ENCODE measurements at places on chromosomes 1 and 21.

DNA sequence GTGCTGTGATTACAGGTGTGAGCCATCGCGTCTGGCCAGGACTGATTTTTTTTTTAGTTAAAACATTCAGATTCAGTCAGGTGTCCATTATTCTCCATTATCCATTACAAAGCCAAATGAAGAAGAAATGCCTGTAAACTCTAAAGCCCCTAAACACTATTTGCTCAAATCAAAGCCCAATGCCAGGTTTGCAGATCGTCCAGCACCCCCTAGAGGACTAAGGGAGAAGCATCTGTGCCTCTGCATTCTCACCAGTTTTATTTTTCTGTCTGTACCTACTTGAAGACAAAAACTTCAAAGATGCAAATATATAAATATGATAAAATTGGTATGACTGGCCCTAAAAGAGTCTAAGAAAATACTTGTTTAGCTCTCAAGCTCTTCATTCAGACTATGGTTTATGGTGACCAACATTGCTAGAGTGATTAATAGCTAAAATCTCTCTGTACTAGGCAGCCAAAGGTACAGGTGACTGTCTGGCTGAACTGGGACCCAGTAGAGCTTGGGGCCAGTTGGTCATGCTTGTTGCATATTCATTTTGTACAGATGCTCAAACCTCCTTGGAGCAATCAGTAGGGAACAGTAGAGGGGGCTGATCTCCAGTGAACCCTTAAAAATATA lies 138.4 kb downstream of the SYT2 start:
- DNase-seq, result peak; percentile 66

- DNase-seq, result no peak
Observed at GRCh38 chr1:2378956-2379732, 12.2 kb downstream of the MORN1 start.

DNA sequence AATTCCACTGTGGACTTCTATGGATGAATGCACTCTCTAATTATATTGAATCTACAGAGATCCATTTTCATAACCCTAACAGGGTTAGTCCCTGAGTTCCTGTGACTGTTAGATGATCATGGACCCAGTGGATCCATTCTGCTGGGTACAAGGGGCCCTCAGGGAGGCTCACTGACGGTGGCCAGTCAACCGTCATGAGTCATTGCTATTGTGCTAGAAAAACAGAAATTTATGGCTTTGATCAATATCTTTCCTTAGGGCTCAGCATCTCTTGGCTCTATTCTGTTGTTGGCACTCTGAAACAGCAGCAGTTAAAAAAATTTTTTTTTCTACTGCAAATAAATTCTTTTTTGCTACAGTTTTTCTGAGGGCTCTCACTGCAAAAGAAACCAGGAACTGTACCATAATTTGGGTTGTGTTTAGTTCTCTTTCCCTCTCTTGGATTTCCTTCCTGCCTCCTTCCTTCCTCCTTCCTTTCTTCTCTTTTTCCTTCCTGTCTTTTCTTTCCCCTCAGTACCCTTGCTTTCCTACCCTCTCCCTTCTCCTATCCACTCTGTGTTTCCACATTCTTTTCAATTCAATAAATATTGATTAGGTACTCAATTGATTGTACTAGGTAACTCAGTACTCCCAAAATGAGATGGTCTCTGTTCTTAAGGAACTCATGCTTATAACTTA lies 49.5 kb downstream of the UTP25 start:
- no peak for DNase-seq

DNA sequence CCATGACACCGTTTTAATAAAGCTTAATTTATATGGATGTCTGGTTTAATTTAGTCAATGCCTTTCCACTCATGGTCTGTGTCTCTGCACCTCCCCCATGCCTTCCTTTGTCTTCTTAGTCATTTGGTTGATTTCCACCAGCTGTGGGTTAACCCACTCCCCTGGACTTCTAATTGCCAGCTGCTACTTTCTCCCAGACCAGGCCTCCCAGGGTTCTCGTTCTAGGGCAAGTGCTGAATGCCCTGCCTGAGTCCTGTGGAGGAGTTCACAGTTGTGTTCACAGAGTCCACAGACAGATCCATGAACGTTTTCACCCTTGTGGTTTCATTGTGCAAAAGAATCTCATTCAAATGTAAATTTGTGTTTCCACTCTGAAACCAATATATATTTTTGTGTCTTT lies 243.4 kb downstream of the NUF2 start:
- no peak for DNase-seq

- peak; percentile 68 for DNase-seq
Observed at GRCh38 chr21:39071623-39072214, 111.5 kb downstream of the PSMG1 start.

DNA sequence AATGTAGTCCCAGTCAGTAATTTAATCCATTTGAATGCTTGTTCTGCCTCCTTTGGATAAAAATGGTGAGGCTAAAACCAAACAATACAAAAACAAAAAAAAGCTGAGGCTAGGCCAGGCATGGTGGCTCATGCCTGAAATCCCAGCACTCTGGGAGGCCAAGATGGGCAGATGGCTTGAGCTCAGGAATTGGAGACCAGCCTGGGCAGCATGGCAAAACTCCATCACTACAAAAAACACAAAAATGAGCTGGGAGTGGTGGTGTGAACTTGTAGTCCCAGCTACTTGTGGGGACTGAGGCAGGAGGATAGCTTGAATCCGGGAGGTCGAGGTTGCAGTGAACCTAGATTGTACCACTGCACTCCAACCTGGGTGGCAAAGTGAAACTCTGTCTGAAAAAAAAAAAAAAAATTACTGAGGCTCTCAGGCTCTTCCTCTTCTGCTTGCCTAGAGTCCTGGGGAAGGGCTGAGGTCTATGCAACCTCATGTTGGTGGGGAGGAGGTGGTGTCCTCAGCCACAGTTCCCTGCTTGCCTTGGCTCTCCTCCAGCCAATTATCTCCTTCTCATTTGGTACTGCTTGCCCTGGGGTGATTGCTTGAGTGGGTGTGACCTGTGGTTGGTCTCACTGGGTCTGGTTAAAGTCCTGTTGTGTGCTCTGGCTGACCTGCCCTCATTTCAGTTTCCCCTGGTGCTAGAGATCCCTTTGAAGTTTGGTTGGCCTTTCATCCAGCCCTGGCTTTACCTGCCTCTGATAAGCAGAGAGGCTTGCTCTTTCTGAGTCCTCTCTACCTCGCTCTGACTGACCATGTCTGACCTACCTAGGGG lies 20.9 kb downstream of the S1PR1 start:
- no peak for DNase-seq

All from GM23248 (cell line).